ENCODE measurements at places on chromosomes 5 and 9. TPM values are rescaled to one million over a fixed set of nuclear protein-coding genes. Genes with fewer than 3 reads are reported as not detected.
A peak's percentile ranks its signal among the peaks of the same experiment; 100 is the strongest.

- DNase-seq = peak; percentile 21
These were observed 39.8 kb upstream of the RANBP6 start for GRCh38 chr9:6055216-6055615.

DNA sequence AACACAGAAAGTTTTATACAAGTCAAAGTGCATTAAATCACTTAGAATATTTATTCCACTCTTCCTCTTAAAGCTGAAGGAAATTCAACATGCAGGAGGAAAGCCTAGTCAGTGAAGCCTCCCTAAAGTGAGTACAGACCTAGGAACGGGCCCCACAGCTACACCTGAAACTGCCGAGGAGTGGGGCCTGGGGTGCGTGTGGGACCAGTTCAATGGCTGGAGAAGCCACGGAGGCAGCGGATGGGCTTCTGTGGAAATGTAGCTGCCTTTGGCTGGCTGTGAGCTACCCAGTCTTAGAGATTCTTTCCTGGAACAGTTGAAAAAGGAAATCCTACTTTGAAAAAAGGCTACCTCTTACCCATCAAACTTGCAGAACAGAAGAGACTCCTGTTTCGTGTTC lies 16.6 kb downstream of the ARPC5L start:
- DNase-seq = no peak

GRCh38 chr5:156825688-156826087 lies 24.4 kb upstream of the PPP1R2B start:
- DNase-seq = no peak

GRCh38 chr5:27594141-27594540 lies 555.8 kb upstream of the CDH9 start:
- no peak for DNase-seq

- no peak for DNase-seq
These were observed 89.5 kb upstream of the GRIA1 start for GRCh38 chr5:153400931-153401330.

DNA sequence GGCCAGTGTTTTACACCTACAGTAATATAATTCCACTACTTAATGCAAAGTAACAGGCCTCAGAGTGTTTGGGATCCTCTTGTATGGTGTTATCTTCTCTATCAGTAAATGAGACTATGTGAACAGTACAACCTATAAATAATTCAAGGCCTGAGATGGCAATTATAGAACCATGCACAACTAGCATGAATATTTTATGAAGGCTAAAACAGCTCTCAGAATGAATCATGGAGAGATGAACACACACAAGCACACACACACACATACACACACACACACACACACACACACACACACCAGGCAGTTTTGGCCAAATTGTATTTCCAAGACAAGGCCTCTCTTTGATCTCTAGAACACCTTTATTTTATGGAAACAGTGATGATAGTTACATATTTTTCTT lies 224.9 kb downstream of the EBF1 start:
- no peak for DNase-seq

- DNase-seq = peak; percentile 85
These were observed 32.2 kb downstream of the LNPEP start for GRCh38 chr5:96968074-96968473.

GRCh38 chr9:121597698-121598166 lies 53.7 kb upstream of the DAB2IP start:
- DNase-seq = no peak

GRCh38 chr9:4061717-4062116 lies 238.2 kb downstream of the GLIS3 start:
- no peak for DNase-seq

- peak; percentile 76 for DNase-seq
These were observed 6.1 kb upstream of the AFAP1L1 start for GRCh38 chr5:149265597-149265996.

DNA sequence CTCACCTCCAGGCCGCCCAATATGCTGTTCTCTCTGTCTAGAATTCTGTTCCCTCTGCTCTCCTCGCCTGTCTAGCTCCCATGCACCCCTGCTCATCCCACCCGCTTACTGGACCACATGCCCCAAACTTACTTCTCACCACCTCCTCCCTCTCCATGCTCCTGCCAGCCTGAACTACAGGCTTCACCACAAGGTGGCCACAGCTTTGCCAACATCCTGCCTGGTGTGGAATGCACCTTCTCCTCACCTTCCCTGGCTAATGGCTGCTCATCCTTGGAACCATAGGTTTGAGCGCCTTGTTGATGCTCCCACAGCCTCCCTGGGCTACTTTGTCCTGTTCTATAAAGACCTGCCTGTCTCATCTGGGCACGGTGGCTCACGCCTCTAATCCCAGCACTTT lies 9.6 kb downstream of the LAMC3 start:
- DNase-seq = no peak

GRCh38 chr9:115015018-115015635 lies 84.7 kb upstream of the TNFSF8 start:
- DNase-seq = no peak

GRCh38 chr5:54833590-54833989 lies 151.8 kb downstream of the ESM1 start:
- no peak for DNase-seq

DNA sequence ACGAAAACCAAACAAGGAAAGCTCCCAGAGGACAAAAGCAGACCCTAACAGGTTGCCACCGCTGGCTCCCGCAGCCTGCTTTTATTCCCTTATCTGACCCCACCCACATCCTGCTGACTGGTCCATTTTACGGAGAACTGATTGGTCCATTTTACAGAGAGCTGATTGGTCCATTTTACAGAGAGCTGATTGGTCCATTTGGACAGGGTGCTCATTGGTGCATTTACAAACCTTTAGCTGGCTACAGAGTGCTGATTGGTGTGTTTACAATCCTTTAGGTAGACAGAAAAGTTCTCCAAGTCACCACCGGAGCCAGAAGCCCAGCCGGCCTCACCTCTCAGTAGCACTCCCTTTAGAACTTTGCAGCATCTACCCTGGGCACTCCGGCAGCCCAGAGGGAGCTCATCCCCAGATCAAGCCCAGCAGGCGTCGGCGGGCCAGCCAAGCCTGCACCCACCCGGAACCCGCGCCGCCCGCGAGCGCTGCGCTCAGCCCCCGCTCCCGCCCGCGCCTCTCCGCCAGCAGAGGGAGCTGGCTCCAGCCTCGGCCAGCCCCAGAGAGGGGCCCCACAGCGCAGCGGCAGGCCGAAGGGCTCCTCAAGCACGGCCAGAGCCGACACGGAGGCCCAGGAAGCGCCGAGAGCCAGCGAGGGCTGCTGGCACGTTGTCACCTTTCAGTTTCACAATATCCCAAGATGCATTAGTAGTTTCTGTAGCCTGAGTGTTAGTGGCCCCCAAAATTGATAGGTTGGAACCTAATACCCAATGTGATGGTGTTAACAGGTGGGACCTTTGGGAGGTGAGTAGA lies 35.3 kb upstream of the CLPTM1L start:
- peak; percentile 13 for DNase-seq

DNA sequence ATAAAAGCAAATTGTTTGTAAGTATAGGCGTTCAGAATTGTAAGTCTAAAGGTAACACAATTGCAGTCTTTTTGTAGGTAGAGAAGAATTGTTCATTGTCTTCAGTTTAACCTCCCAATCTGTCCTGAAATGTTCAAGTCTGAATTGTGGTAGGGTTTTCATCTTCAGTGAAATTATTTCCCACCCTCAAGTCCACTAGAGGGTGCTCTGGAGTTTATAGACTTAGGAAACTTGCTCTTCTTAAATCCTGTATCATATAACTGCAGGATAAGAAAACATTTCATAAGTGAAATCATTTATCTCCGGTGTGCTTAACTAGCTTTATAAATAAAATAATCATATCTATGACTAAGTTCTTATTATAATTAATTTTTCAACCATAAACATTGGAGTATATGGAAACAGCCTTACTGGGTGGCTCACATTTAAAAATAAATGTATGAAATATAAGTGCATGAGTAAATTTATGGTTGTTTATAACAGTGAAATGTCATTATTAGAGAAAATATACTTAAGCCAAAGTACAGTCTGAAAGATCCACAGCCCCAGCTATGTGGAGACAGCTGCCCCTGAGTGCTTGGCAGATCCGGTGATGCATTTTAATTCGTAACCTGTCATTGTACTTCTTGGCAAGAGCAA lies 182.4 kb upstream of the OTULINL start:
- peak; percentile 67 for DNase-seq

- DNase-seq = no peak
These were observed 702.1 kb downstream of the SEMA5A start for GRCh38 chr5:8843771-8844170.

- DNase-seq = no peak
These were observed 1.6 kb upstream of the NFIL3 start for GRCh38 chr9:91425271-91425670.

DNA sequence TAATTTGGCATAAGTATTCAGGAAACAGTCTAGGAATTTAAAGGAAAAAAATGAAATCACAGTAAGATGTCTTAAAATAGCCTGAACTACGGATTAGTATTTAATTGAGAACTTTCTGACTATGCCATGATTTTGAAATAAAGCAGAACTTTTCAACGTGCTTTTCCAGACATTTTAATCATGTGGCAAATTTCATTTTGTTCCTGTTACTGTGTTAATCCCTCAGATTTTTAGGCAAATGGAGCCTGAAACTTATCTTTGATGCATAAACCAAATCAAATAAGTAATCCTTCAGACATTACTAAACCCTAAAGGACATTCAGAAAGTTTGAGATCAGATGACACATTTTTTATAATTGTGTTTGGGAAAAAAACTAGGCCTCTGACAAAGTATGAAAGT lies 75.7 kb downstream of the FBN2 start:
- DNase-seq = no peak

- no peak for DNase-seq
These were observed 65.5 kb downstream of the EBF1 start for GRCh38 chr5:159034083-159034824.

The WHRN gene
- total RNA-seq = 0.13 TPM

The TERT gene
- total RNA-seq = not detected

The TXNDC8 gene
- total RNA-seq = not detected

The PSIP1 gene
- total RNA-seq = 21.9 TPM

The C5orf52 gene
- not detected for total RNA-seq

The PLAC8L1 gene
- not detected for total RNA-seq

The TNFSF8 gene
- total RNA-seq = not detected

The SNX24 gene
- total RNA-seq = 5.3 TPM

The ERMP1 gene
- 16.6 TPM for total RNA-seq

The SPATA31D3 gene
- not detected for total RNA-seq

The MARCOL gene
- total RNA-seq = not detected

Measured in dermis microvascular lymphatic vessel endothelial cell (primary cell).